T-helper 17 cell (primary cell): ENCODE measurements at places on chromosomes 7 and 10.

GRCh38 chr7:29255199-29255878 is 60.8 kb downstream of the CHN2 start:
- no peak overlapping the region for H3K4me3 ChIP-seq
- H3K4me1 ChIP-seq = no peaks in the 10 kb centered on the region
- H3K27ac ChIP-seq = no peak overlapping the region
- H3K27me3 ChIP-seq = no peaks in the 10 kb centered on the region
- H3K36me3 ChIP-seq = no peaks in the 10 kb centered on the region

DNA sequence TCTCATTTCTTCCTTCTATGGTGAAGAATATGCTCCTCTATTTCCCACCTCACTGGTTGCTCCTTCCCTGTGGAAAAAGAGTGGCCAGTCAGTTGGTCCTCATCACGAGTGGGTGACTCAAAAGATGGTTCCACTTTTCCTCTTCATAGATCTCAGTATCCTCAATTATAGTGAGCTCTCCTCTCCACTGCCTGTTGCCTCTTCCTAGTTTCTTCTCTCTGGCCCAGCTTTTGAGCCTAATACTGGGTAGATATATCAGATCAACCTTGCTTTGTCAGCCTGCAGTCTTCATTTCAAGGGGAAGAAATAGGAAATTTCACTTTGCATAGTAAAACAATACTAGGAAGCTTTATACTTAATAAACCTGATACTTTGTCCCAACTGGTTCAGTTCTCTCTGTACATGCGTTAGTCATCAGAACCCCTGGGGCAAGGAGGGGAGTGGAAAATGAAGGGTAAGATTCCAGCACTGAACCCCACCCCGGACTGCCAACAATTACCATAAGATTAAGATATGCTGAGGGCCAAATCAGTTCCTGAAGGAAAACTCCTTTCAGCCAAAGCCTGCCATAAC is 15.5 kb upstream of the WNT16 start:
- H3K27me3 ChIP-seq = peaks cover 50% of the 10 kb centered on the region
- H3K27ac ChIP-seq = no peak overlapping the region
- H3K4me1 ChIP-seq = peaks cover 3% of the 10 kb centered on the region
- H3K4me3 ChIP-seq = no peak overlapping the region

GRCh38 chr7:136114966-136115762 is 138.0 kb upstream of the MTPN start:
- H3K4me3 ChIP-seq = no peak overlapping the region
- no peak overlapping the region for H3K27ac ChIP-seq
- no peak for DNase-seq
- peaks cover 5% of the 10 kb centered on the region for H3K36me3 ChIP-seq
- no peaks in the 10 kb centered on the region for H3K27me3 ChIP-seq

GRCh38 chr7:130476297-130477150 is 15.4 kb upstream of the MEST start:
- peaks cover 3% of the 10 kb centered on the region for H3K4me1 ChIP-seq
- no peak overlapping the region for H3K27ac ChIP-seq
- H3K36me3 ChIP-seq = peaks cover 2% of the 10 kb centered on the region
- DNase-seq = no peak
- no peak overlapping the region for H3K4me3 ChIP-seq
- peaks cover 36% of the 10 kb centered on the region for H3K27me3 ChIP-seq

GRCh38 chr10:68578974-68579373 is 18.8 kb downstream of the TET1 start:
- H3K36me3 ChIP-seq = no peaks in the 10 kb centered on the region
- no peaks in the 10 kb centered on the region for H3K27me3 ChIP-seq
- H3K27ac ChIP-seq = no peak overlapping the region
- peaks cover under 1% of the 10 kb centered on the region for H3K4me1 ChIP-seq
- no peak for DNase-seq
- H3K4me3 ChIP-seq = no peak overlapping the region

DNA sequence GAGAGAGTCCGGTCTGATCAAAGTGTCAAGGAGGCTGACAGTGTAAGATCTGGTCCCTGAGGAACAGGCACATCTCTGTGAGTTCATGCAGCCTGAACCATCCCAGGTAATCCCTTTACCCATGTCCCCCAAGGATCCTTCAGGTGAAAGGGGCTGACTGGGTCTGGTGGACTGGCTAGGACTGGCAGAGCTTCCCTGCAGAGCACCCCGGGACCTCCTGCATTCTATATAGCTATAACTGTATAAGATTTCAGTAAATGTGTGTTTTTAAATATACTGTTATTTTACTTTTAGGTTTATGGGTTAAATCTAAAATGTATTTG is 246.8 kb downstream of the ELMO1 start:
- DNase-seq = no peak
- H3K4me3 ChIP-seq = no peak overlapping the region
- H3K4me1 ChIP-seq = peaks cover 5% of the 10 kb centered on the region
- peaks cover 2% of the 10 kb centered on the region for H3K36me3 ChIP-seq

GRCh38 chr7:133299676-133300075 is 46.8 kb downstream of the EXOC4 start:
- H3K4me3 ChIP-seq = no peak overlapping the region
- H3K4me1 ChIP-seq = peaks cover 17% of the 10 kb centered on the region
- no peak for DNase-seq
- H3K27me3 ChIP-seq = no peaks in the 10 kb centered on the region
- H3K27ac ChIP-seq = no peak overlapping the region
- peaks cover 7% of the 10 kb centered on the region for H3K36me3 ChIP-seq

- no peak for DNase-seq
- H3K27ac ChIP-seq = no peak overlapping the region
- no peak overlapping the region for H3K4me3 ChIP-seq
- peaks cover 4% of the 10 kb centered on the region for H3K27me3 ChIP-seq
- peaks cover 9% of the 10 kb centered on the region for H3K4me1 ChIP-seq
These were observed 133.1 kb upstream of the PPP1R3A start for GRCh38 chr7:114051871-114052331.
